Stomach (tissue), 19 donors: ENCODE measurements at places on chromosomes 3 and 15. TPM values are rescaled to one million over a fixed set of nuclear protein-coding genes. Genes with fewer than 3 reads are reported as not detected.

Gene CRABP1
- total RNA-seq = not detected

Gene ATP13A4
- total RNA-seq = 33.0 TPM

- H3K27ac ChIP-seq = no peak overlapping the region
- H3K4me3 ChIP-seq = no peak overlapping the region
- H3K27me3 ChIP-seq = no peaks in the 10 kb centered on the region
- H3K36me3 ChIP-seq = no peaks in the 10 kb centered on the region
Measured at GRCh38 chr3:192063570-192063969, 602.6 kb downstream of the PYDC2 start.

Gene SLITRK3
- total RNA-seq = not detected

DNA sequence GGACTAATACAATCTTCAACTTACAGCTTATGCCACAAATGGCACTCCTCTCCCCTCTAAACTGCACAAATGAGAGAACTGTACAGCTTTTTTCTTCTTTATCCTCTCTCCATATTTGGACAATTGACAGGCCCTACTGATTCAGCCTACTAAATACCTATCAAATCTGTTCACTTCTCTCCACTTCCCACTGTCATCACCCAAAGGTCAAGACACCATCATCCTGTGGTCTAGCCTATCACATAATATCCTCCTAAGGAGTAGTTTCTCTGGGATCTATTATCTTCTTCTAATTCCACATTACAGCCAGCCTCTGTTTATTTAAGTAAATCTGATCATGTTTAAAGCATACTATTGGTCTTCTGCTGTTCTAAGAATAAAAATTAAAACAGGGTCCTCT, 33.0 kb upstream of the SLC12A8 start:
- DNase-seq = no peak
- H3K27me3 ChIP-seq = no peaks in the 10 kb centered on the region
- no peak overlapping the region for H3K27ac ChIP-seq
- H3K4me1 ChIP-seq = no peaks in the 10 kb centered on the region

Gene P2RY14
- total RNA-seq = 1.7 TPM

- H3K4me1 ChIP-seq = peaks cover 5% of the 10 kb centered on the region
- no peaks in the 10 kb centered on the region for H3K27me3 ChIP-seq
- H3K4me3 ChIP-seq = no peak overlapping the region
- peaks cover 2% of the 10 kb centered on the region for H3K36me3 ChIP-seq
Measured at GRCh38 chr3:125110016-125110875, 54.4 kb upstream of the HEG1 start.
